ENCODE measurements at places on chromosomes 6 and 20.

- DNase-seq = no peak
These were observed 57.1 kb downstream of the CDH22 start for GRCh38 chr20:46251211-46251673.

GRCh38 chr20:51402201-51402600 is 140.3 kb downstream of the NFATC2 start:
- DNase-seq = no peak

DNA sequence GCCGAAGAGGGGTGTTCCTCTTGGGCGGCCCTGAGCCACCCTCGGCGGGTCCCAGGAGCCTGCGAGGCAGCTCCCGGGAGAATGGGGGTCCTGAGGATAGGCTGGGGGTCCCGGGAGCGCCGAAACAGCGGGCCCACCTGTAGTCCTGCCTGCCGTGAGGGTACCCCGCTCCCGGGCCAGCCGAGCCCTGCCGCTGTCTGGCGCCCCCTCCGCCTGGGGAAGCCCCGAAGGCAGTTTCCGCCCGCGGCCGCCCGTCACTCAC is 280 bp downstream of the SPATA2 start:
- DNase-seq = no peak

GRCh38 chr6:139442188-139442671 is 67.8 kb upstream of the CITED2 start:
- DNase-seq = no peak

Measured in NCI-H1048 (cell line).